EH (cell line): ENCODE measurements at places on chromosomes 1 and 21.
A peak's percentile ranks its signal among the peaks of the same experiment; 100 is the strongest.

GRCh38 chr1:183871142-183871541 is 66.2 kb downstream of the RGL1 start:
- peak; percentile 41 for DNase-seq

DNA sequence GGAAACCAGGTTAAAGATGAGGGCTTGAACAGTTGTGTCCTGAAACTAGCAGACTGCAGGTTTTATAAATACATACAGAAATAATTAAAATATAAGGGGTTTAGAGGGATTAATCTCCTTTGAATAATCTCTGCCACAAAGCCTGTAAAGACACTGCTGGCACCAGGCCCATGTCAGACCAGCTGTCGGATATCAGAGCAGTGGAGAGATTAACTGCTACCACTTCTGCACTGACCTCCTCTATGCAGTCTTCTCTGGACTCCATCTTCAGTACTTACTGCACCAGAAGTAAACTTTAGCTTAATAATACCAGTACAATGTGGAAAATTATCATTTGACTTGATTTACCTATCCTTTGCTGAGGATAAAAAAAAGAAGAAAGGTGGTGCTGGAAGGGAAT is 128.6 kb downstream of the LHX4 start:
- peak; percentile 8 for DNase-seq

DNA sequence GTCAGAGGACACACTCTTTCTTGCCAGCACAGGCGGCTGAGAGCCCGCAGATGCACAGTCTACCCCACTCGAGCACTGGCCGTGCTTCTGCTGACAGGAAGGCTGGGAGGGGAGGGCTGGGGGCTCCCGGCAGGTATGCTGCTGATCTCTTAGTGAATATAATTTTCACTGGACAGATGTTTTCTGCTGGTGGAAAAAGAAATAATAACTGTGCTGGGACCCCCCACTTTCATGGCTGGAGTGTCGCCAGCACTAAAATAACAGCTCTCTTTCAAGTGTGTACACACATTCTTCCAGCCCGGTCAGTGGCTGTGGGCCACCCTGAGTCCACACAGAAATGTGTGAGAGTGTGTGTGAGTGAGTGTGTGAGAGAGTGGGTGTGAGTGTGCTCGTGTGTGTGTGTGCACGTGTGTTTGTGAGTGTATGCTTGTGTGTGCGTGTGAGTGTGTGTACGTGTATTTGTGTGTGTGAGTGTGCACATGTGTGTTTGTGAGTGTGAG is 167.7 kb upstream of the USP24 start:
- DNase-seq = no peak

DNA sequence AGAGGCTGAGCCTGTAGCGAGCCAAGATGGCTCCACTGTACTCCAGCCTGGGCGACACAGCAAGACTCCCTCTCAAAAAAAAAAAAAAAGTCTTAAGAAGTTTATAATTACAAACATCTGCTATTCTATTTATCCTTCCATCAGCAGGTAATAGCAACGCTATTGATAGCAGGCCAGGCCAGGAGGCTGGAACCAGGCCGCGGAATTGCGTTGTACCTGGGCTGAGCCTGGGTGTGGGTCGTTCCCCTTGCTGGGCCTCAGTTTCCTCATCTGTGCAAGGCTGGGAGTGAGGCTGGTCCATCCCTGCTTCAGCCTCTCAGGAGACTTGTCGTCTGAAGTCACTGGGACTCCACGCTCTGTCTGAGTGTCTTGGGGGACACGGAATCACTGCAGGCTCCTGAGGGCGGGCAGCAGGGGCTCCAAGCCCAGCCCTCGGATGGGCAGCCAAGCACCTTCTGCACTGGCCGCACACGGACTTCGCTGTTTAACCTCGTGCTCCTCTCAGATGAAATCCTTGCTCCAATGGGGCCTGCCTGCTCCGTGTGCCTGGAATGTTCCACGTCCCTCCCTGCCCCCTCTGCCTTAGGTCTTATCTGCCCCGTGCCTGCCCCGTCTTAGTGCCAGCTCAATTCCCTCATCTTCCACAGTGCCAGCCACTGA is 103.9 kb upstream of the C1orf174 start:
- DNase-seq = no peak

- peak; percentile 16 for DNase-seq
Measured at GRCh38 chr1:163346326-163346870, 24.6 kb downstream of the NUF2 start.
